ENCODE measurements at places on chromosomes 6 and 20.

DNA sequence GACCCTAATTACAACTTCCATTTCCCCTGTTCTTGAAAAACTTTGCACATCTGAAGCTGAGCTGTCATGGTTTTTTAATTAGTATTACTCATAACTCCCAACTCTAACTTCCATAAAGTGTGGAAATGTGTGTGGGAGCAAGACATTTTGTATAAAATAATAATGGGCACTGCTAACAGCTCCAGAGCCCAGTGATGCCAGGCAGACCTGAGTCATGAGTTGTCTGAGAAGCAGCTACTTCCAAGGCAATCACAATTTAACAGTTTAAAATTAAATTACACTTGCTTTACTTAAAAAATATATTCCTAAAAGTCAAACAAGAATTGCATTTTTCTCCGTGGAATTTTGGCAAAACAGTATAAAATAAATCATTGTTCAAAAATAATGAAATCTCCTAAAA is 6.4 kb downstream of the SLC2A12 start:
- no peak for DNase-seq

GRCh38 chr6:145539831-145540230 is 195.5 kb downstream of the EPM2A start:
- no peak for DNase-seq

- DNase-seq: no peak
These were observed 112.1 kb upstream of the EYS start for GRCh38 chr6:65819152-65819551.

GRCh38 chr6:113858480-113859348 is 1.6 kb downstream of the MARCKS start:
- DNase-seq: peak; percentile 86

- DNase-seq: no peak
These were observed 18.2 kb upstream of the MYB start for GRCh38 chr6:135162678-135163439.

- no peak for DNase-seq
These were observed 112.9 kb upstream of the HSF2 start for GRCh38 chr6:122286512-122286911.

GRCh38 chr20:8221887-8222419 is 89.9 kb downstream of the PLCB1 start:
- DNase-seq: no peak

DNA sequence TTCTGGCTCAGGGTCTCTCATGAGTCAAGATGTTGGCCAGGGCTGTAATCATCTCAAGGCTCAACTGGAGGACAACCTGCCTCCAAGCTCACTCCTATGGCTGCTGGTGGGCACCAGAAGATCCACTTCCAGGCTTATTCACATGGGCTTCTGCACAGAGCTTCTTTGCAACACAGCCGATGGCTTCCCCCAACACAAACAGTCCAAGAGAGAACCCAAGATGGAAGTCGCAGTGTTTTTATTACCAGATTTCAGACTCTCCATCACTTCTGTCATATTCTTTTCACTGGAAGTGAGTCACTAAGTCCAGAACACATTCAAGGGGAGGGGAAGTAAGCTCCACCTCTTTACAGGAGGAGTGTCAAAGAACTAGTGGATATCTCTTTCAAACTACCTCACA is 75.5 kb downstream of the CD164 start:
- DNase-seq: no peak

DNA sequence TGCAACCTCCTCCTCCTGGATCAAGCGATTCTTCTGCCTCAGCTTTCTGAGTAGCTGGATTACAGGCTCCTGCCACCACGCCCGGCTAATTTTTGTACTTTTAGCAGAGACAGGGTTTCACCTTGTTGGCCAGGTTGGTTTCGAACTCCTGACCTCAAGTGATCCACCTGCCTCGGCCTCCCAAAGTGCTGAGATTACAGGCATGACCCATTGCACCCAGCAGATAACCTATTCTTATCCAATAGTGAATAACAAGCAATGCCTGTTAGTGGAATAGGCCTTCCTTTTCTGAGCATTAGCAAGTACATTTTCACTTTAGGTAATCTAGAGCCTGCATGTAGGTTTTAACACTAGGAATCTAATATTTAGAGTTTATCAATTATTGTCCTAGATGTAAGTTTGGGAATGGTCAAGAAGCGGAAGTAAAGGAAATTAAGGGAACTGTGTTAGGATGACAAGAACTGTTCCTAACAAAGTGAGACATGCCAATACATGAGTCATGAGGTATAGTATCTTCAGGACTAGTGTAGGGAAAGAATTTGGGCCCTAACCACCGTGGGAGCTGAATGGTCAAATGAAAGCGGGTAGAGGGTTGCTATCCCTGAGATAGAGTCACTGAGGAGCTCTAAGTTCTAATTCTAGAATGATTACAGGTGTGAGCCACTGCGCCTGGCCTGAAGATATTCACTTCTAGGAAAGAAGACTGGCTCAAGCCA is 15.0 kb downstream of the BLTP3A start:
- no peak for DNase-seq

DNA sequence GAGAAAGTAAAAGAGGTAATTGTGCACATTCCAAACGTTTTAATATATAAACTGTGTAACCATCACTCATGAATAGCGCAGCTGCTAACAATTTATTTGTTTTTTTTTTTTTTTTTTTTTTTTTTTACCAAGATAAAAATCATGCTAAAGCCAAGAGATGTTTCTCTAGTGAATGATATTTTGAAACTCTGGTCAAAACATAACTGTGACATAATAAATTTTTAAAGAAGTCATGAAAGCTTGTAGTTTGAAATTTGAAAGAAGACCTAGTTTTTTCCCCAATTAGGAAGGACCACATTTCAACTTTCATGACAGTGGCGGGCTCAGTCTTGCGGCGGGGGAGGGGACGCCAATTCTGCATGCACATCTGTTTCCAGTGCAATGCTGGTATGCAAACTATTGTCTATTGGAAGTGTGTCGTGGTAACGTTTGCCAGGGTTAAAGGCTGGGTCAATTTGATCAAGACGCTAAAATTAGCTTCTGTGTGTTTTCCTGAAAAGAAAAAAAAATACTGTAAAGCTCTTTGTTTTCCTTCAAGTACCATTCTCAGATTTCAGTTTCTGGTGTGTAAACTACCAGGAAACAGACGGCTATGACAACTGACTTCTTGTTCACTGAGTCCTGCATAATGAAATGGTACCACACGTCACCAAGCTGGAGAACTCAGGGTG is 211.9 kb downstream of the FOXC1 start:
- no peak for DNase-seq

DNA sequence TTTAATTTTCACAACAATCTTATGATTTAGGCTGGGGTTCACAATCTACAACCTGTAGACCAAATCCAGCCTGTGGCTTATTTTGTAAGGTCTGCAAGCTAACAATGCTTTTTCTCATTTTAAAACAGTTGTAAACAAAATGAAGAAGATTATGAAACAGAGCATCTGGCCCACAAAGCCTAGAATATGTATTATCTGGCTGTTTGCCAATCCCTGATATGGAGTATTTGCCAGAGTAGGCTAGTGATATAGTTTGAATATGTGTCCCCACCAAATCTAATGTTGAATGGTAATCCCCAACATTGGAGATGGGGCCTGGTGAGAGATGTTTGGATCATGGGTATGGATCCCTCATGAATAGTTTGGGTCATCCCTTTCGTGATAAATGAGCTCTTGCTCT is 201.8 kb downstream of the DHX35 start:
- no peak for DNase-seq

GRCh38 chr20:41784209-41784958 is 166.2 kb upstream of the CHD6 start:
- DNase-seq: no peak

- no peak for DNase-seq
These were observed 13.6 kb downstream of the PKIG start for GRCh38 chr20:44596010-44596409.

DNA sequence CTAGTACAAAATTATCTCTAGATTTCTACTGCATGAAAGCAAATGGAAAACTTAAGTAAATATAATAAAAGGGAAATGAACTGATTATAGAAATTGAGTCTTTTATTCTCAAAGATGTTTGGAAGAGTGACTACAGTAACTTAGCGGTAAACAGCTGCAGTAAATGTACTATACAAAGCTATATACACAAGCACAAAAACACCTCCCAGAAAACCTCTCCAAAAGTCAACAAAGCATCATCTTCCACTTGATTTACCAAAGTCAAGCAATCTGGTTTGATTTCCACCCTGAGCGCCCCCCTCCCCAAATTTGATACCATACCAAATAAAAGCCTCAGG is 142.1 kb upstream of the SHLD1 start:
- DNase-seq: no peak

DNA sequence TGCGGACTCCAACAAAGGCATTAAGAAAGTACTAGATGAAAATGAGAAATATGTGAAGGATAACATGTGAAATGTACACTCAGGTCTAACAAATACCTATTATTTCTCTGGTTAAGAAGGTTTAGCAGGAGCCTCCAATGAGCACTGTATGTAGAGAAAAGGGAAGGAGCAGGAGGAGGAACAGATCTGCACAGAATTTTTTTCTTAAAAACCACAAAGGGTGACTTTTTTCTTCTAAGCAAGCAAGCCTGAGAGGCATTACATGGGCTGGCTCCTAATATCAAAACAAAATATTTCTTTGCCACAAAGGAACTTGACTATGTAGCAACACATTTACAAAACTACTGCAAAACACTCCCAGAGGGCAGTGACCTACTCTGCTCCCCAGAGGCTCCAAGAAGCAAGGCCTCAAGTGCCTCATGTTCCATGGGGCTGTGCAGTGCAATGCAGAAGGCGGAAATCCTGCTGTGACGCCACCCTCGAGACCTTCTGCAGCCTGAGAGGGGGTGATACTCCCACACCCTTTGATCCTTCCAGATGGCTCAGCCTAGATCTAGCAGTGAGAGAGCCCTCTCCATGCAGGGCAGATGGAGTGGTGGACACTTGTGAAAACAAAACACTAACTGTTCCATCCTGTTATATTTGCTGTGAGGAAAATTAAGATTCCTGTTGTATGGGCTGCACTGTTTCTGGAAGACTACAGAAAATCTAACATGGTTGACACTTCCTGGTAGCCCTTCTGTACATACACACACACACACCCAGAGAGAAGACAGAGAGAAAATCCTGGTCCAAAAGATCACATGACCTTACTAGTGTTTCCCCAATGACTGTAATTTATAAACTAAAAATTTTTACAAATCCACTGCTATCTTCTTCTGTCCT is 36.0 kb upstream of the SMIM29 start:
- peak; percentile 77 for DNase-seq

DNA sequence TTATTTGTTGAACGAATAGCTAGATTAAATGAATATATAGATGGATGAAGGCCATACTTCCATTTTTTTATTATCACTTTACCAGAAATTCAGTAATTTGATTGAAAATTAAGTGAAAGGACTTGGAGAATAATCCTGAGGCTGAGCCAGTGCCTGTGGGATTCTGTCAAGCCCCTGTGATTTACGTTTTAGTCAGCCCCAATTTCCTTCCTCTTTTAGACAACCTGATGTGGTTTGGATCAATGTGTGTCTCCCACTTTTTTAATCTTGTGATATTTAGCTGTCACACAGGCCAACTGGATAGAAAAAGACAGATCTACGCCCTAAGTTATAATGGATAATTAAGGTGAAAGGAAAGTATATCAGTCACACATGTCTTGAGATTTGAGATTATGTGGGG is 188.8 kb downstream of the EDN1 start:
- DNase-seq: no peak

GRCh38 chr20:19758501-19759331 is 658 bp downstream of the RIN2 start:
- peak; percentile 59 for DNase-seq

GRCh38 chr6:130322673-130323268 is 43.0 kb upstream of the TMEM200A start:
- DNase-seq: peak; percentile 85

DNA sequence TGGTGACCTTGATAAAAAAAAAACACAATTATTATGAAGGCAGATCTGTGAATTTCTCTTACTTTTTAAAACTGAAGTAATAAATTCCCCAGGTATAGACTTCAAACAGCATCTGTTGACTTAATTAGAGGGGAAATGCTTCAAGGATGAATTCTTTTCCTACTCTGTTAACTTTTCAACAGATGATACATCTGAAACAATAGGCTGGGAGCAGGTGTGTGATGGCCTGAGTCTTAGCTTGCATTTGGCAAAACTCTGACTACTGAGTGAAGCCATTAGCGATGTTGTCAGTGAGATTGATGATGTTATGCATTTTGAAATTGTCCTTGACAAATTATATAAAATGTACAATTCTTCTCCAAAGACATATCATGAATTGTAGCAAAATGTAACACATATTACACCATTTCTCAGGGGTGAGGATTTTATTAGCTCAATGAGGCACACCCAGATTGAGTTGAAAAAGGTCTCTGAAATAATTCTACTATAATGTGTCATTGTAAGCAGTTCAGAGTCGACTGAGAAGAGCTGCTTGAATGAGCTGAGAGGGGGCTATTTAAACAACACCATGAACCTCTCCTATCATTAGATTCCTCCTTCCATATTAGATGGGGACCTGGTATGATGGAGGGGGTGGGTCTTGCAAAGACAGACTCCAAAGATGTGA is 39.6 kb upstream of the OGFRL1 start:
- no peak for DNase-seq

GRCh38 chr6:100335991-100336390 is 128.7 kb downstream of the SIM1 start:
- no peak for DNase-seq

DNA sequence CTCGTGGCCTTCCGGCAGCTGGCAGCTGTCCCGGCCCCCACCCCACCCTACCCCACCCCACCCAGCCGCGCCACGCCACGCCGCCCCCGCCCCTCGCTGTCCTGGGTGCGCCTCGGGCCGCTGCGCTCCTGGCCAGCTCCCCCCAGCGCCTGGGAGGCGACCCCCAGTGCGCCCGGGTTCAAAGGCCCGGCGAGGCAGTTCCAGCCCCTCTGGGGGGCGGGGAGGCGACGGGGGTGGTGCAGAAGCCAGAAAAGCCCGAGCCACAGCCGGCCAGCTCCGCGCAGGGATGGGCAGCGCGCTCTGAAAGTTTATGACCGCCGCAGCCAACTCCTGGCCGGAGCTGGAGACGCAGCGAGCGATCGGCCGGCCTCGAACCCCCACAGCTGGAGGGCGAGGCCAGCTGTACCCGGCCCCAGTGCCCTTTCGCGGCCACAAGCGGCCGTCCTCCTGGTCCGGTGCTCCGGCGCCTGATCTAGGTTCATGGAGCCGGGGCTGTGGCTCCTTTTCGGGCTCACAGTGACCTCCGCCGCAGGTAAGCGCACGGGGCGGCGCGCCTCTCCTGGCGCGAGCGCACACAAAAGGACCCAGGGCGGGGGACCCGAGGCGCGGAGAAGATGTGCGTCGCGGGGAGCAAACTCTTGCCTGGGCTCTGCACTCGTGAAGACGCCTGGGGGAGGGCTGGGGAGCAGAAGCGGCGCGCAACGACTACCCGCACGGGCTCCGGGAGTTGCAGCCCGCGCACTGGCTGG is at the start of gene EDN3:
Gene EDN3, plus strand, starts transcription at position 279 of the 749 bp plus-strand sequence. Its CDS starts 202 bp downstream, at position 481.
- no peak for DNase-seq

DNA sequence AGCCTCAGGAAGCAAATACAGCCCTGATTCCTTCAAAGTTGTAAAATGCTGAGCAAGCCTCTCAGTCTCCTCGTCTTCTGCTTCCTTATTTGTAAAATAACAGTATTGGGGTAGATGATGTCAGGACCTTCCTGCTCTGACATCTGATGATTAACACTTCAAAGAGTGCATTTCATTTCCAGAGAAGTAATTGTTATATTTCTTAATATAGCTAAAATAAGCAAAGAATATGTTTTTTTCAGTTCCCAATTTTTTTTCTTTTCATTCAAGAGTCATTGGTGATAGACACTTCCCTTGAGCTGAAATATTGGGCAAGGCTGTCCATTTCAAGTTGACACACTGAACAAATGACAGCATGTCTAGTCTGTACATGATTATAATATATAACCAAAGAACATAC is 53.4 kb downstream of the SLX4IP start:
- no peak for DNase-seq

- no peak for DNase-seq
These were observed 232.6 kb upstream of the MAP3K7 start for GRCh38 chr6:90819483-90819882.
